Thyroid gland (tissue), 4 donors: ENCODE measurements at places on chromosomes 13 and 19. TPM values are rescaled to one million over a fixed set of nuclear protein-coding genes. Genes with fewer than 3 reads are reported as not detected.

DNA sequence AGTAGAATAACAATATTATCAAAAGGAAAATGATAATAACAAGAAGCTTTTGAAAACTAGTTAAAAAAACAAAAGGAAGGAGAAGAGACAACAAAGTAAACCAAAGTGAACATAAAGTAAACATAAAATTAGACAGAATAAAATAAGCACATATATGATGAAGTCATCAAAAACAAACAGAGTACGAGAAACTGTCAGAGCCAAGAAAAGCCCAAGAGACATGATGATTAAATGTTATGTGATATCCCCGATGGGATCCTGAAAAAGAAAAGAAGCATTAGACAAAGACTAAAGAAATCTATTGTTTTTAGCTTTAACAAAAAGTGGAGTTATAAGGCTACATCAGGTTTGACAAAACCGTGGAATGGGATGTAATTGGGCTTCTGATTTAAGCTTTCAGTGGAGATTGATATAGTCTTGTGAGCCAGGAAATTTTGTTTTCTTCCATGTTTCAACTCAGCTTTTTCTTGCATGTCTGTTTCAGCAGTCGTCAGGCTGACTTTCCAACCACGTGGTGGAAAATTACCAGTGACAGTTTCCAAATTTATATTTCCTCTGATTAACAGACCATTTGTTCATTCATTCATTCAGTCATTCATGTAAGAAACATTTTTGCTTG is 64.9 kb downstream of the KL start:
- DNase-seq, result no peak

The ANGPTL8 gene
- total RNA-seq, result not detected

The MAP2K2 gene
- total RNA-seq, result 59.4 TPM

DNA sequence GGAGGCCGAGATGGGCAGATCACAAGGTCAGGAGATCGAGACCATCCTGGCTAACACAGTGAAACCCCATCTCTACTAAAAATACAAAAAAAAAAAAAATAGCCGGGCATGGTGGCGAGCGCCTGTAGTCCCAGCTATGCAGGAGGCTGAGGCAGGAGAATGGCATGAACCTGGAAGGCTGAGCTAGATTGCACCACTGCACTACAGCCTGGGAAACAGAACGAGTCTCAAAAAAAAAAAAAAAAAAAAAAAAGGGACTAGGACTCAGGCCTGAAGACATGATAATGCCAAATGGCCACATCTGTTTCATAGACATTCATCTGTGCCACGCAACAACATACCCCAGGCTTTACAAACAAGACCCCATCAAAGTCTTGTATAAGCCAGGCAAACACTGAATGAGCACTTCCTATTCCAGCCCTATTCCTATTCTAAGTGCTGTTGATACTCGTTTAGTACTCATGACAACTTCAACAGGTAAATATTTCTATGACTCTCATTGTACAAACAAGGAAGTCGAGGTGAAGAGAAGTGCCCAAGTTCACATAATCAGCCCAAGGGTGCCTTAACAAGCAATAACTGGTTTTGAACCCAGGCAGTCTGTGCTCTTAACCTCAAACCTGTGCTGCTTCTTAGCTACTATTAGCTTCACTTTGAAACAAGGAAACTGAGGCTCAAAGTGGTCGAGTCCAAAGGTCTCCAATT is 1.7 kb downstream of the B9D2 start:
- no peak for DNase-seq

The ZNF222 gene
- total RNA-seq, result 3.5 TPM

- DNase-seq, result no peak
These were observed 596.6 kb downstream of the KCTD12 start for GRCh38 chr13:76289558-76289957.

- no peak for DNase-seq
These were observed 859.0 kb upstream of the SPRY2 start for GRCh38 chr13:81199956-81200355.

DNA sequence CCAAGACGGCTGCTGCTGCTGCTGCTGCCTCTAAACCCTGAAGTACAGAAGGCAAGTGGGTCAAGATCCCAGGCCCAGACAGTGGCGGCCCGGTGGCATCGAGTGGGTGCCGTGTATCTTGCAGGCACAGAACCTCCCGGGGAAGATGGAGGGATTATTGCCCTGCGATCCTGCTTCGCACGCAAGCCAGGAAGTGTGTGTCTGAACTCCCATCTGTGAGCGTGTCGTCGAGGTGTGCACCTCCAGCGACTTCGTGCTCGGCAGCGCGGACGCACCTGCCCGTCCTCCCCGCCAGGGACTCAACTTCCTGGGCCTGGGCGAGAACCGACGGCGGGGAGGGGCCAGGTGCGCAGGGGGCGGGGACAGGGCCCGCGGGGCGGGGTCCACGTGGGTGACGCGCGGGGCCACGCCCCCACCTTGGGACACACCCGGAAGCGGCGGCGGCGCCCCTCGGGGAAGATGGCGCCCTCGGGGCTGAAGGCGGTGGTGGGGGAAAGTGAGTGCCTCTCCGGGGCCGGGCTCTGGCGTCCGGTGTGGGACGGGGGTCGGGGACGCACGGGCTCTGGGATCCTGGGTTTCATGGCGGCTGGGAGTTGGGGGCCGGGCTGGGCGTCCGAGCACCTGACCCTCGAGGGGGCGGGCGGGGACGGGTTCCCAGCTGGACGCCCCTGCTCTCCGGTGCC is at the start of gene STXBP2:
Gene STXBP2 (plus strand): TSS at position 420 of the 683 bp plus-strand sequence. CDS start 40 bp downstream, at position 460.
- DNase-seq, result peak; percentile 85

- DNase-seq, result no peak
These were observed 229.6 kb downstream of the KLF12 start for GRCh38 chr13:73904625-73905024.

DNA sequence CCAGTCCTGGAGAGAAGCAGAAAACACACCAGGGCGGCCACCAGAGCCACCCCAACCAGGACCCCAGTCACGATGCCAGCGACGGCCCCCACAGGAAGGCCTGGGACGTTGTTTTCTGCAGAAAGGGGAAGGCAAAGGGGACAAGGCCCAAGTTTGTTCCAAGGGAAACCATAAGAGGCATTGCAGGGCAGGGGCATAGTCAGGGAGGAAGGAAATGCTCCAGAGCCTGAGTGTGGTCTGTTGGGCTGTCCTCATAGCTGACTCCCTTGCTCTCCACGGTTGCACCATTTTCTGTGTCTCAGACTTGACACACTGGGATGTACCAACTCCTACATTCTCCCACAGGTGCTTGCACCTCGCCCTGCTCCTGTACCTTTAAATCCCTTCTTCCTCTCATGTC is 5.2 kb downstream of the CEACAM4 start:
- DNase-seq, result no peak

- DNase-seq, result no peak
These were observed 12.2 kb downstream of the FPR3 start for GRCh38 chr19:51807111-51807701.

The PRRG2 gene
- total RNA-seq, result 29.4 TPM

The NLRP12 gene
- total RNA-seq, result 0.11 TPM

DNA sequence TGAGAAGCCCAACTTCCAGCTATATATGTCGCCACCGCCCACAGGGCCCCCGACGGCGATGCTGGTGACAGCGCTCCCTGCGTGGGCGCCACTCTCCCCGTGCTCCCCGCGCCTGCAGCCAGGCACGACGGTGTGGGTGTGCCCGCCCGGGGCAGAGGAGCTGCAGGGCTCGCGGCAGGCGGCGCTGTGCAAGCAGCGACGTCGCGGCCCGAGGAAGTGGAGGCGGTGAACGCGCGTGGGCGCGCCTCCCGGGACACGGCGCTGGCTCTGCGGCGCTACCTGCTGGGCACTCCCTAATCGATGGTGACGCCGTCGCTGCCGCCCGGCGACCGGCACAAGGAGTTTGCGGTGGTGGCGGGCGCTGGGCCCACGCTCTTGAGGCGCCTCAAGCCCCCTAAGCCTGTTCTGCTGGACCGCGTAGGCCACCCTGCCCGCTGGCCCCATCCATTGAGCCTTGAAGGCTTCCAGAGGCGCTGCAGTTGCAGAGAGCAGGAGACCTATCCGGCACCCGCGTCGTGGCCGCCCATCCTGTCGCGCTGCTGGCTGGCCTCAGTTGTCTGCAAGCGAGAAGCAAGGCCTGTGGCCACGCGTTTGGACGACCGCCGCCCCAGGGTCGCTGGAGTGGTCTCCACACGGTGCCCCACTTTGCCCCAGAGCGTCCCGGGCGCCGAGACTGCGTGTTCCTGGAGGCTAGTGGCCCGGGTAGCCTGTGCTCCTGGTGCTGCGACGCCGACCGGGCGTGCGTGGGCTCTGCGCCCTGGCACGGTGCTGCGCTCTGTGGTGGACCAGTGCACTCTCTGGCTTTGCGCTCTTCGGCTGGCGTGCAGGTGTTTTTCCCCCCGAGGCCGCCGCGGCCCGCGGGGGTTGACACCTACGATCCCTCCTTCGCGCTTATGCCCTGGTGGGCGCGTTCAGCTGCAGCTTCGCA is 23.1 kb downstream of the LRFN3 start:
- DNase-seq, result peak; percentile 34

The PTH2 gene
- total RNA-seq, result not detected

- DNase-seq, result peak; percentile 24
These were observed 7.5 kb downstream of the RPS9 start for GRCh38 chr19:54207983-54208783.

The CRLF1 gene
- 87.2 TPM for total RNA-seq
